Midbrain (tissue), 1 donor: ENCODE measurements at places on chromosomes 11 and 22.

DNA sequence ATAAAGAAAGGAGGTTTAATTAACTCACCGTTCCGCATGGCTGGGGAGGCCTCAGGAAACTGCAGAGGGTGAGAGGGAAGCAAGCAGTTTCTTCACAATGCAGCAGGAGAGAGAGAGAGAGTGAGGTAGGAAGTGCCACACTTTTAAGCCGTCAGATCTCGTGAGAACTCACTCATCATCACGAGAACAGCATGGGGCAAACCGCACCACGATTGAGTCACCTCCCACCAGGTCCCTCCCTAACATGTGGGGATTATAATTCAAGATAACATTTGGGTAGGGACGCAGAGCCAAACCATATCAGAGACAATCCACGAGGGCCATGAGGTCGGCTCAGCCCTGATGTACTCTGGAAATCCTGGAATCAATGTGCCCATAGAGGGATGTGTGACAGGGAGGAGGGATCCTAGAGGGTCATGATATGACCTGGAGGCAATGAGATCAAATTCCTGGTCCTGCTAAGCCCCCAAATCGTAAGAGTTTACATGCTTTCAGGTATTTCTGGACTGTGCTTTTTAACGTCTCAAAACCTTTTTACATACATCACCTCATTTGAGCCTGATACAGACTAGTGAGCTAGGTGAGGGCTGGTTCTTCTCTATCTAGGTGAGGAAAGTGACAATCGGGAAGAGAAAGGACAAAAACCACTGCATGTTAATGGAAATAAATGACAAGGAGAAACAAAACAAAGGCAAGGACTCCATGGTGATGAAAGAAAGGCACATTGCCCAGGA lies 19.5 kb upstream of the RASSF10 start:
- DNase-seq: no peak

DNA sequence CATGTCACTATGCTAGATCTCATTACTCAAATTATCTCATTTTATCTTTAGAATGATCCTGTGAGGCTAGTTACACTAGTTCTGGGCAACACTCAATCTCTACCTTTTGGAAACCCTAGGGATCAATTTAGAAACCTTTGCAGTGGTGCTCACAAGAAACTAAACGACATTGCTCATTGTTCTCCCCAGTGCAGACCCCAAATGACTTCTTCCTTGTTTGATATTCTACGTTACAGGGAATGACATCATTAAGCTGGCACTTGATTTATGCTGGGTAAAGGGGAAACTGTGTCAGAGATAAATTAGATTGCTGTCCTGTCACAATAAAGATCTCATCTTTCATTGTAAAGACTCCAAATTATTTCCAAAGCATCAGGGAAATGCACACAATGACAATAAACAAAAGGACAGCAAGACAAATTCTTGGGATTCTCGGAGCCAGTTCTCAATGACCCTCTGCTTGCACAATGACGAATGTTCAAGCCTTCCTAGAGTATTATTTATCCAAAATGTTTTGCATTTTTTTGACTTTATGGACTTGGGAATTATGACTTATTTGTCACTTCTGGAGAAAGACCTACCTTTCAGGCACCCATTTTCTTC lies 1121.8 kb upstream of the TENM4 start:
- no peak for DNase-seq

DNA sequence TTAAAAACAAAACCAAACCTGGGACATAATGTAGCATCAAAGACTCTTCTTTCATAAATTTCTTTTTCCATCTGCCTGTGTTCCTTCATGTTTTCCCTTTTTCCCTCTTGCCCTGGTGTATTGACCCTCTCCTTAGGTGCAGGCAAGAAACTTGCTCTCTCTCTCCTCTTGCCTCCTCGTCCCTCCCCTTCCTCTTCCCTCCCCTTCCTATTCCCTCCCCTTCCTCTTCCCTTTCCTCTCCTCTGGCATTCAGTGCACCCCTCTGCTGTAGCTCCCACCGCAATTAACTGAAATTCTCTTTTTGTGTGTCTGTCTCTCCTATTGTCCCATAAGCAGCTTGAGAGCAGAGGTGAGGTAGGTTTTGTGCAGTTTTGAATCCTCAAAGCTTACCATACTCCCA lies 49.9 kb downstream of the CSF2RB start:
- DNase-seq: no peak

GRCh38 chr11:31477528-31478222 lies 31.7 kb downstream of the IMMP1L start:
- DNase-seq: no peak
